ENCODE measurements at places on chromosomes 5 and 9.

DNA sequence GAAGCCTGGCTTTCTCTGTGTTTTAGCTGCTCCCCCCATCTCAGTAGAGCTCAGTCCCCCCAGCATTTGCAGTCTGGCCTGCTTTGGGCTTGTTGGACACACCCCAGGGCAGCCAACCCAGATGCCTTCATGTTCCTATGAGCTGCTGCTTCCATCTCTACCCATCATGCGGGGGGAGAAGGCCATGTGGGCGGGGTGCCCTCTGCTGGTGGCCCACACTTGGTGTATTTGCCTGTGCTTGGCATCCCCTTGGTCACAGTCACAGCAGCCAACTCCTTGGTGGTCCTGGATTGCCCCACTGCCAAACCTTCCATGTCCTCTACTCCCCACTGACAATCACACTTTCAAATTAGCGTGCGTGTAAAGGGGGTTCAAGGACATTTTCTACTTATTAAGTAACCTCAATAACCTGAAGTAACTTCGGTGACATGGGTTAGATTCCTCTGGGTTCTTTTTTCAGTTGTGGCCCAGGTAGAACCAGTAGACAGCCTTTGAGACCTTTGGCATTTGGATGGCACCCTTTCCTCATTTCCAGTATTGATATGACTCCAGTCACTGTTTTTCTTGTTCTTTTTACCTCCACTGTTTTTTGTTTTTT is 42.8 kb downstream of the SNX30 start:
- DNase-seq = no peak

DNA sequence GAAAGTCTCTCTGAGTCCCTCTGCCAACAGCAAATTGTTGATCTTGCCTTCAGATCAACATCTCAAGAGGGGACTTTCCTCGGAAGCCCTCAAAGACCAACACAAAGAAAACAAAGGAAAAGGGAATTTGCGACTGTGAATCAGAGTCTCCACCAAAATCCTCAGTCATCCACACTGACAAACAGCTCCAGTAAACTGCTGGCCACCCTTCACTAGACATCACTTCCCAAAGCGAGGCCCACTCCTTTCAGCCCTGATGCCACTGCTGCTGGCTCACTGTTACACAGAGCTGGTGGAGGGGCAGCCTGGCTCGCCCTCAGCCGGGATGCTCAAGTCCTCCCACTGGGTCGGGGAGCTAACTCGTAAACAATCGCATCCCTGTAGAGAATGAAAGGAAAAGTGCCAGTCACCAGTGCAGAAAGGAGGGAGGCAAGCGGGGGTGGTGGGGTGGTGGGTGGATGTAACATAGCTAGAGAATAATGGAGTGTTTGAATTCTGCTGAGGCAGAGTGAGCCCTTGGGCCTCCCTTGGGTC is 1.3 kb downstream of the FGF1 start:
- DNase-seq = peak; percentile 30

DNA sequence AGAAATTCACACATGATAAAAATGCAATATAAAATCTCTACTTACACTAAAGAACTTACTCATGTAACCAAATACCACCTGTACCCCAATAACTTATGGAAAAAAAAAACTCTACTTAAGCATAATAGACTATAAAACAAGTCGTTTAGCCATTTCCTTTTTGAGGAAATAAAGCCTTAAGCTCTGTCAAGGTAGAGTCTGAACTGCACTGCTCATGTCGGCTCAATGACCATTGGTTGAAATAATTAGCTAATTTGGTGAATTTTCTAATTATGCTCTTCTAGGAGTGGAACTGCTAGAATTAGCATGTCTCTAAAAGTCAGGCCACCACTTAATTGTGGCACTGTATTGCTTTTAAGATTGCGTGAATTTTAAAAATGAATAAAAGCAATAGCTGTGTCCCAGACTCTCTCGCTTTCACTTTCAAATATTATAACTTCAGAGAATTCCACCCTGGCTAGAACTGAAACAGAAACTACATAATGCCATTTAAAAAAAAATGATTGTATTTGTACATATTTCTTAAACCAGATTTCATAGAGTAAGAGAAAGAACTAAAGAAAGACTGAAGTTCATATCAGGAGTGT is 113.0 kb upstream of the PCA3 start:
- DNase-seq = no peak

GRCh38 chr9:135230817-135231520 is 143.5 kb downstream of the OLFM1 start:
- no peak for DNase-seq

GRCh38 chr9:120538339-120538738 is 41.6 kb downstream of the CDK5RAP2 start:
- DNase-seq = no peak

DNA sequence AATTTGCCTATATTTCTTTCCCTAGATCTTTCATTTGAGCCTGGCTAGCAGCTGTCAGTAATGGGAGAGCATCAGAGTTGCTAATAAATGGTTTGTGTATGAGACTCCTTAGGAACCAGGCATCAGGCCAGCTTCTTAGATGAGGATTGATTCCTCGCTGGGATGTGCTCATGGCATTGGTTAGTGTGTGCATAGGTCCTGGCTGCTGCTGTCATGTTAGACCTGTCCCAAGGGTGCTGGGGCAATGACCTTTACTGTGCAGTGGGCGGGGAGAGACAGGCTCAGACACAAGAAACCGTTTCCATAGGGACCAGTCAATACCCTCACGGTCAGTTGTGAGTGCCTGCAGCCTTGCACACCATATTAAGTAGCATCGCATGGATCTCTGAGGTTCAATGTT is 112.3 kb upstream of the NR3C1 start:
- DNase-seq = peak; percentile 87

GRCh38 chr5:139422307-139422893 is 16.9 kb downstream of the DNAJC18 start:
- DNase-seq = peak; percentile 87

GRCh38 chr5:68482199-68482598 is 266.6 kb downstream of the PIK3R1 start:
- peak; percentile 42 for DNase-seq

DNA sequence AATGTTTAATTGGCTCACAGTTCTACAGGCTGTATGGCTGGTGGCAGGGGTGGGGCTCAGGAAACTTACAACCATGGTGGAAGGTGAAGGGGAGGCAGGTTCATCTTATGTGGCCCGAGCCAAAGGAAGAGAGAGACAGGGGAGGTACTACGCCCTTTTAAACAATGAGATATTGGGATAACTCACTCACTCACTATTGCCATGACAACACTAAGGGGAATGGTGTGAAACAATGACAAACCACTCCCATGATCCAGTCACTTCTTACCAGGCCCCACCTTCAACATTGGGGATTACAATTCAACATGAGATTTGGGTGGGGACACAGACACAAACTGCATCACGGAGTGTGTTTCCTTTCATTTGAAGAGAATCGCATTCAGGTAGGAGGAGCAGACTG is 220.9 kb downstream of the GADD45G start:
- DNase-seq = no peak

GRCh38 chr5:141898448-141899049 is 20.3 kb upstream of the PCDH1 start:
- peak; percentile 52 for DNase-seq

DNA sequence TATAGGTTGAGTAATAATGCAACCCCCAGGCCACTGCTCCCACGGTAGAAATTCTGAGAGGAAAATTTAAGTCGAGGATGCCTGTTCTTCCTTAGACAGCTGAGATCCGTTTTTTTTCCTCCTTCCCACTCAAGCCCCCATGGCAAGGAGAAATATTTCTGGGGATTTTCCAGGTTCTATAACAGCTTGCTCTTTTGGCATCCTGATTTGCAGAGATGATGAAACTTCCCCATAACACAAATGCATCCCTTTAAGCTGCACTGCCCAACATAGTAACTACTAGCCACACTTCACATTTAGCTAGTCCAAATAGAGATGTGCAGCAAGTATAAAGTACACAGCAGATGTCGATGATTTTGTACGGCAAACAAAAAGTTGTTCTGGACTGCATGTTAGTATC is 32.5 kb upstream of the GNA14 start:
- no peak for DNase-seq

DNA sequence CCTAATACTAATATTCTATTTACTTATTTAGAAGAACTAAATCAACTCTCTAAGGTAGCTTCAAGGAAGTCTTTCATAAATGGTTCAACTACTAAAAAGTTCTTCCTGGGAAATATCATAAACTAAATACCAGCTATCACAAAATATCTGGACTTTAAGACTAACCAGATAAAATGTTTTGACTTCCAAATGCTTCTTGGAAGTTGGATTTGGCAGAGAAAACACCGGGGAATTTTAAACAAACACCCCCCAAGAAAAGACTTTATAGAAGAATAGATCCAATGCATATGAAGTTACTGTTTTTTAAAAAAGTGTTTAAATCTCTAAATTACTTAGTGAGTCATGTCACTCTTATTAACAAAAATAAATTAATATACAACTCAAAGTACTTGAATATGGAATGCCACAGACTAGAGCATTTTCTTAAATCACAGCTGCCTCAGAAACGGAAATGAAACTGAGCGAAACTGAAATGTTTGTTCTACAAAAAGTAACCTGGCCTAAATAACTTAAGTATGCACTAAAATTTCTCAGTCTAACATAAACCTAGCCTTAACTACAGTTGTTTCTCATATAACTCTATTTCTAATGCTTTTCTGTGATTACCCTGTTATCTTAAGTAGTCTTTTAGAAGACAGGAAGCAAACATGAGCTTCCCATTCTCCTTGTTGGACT is 6.8 kb downstream of the ABCA1 start:
- DNase-seq = peak; percentile 32

DNA sequence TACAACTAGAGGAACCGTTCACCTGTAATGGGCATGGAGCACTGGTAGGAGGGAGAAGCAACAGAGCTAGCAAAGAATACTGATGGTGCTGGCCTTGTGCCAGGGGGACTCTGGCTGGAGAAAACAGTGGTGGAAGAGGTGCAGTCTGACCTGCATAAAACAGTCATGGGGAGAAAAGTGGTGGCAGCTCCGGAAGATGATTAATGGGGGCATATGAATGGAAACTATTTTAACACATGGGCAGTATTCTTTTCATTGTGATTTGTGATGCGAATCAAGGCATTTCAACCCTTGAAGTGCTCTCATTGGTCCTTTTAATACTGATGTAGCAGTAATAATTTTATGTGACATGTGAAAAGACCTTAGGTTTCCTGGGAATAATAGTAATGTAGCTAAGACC is 219.6 kb downstream of the ADAMTS6 start:
- no peak for DNase-seq

DNA sequence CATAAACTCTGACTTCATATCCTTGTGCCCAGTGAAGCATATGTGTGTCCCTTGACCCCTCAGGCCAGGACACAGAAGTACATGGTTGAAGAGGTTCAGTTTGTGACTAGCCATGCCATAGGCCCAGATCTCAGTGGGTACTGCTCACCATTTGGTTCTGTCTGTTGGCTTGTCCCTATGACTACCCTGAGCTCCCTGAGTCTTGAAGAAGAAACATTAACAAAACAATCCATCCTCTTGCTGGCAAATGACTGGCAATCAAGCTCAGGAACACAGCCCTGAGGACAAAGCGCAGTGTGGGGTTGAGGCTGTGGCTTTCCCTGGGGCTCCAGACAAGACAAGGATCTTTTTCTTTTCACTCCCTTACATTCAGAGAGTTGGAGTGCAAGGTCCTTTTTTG is 46.3 kb downstream of the TNFAIP8 start:
- DNase-seq = no peak

- DNase-seq = no peak
Observed at GRCh38 chr5:77847129-77847460, 71.0 kb upstream of the TBCA start.

DNA sequence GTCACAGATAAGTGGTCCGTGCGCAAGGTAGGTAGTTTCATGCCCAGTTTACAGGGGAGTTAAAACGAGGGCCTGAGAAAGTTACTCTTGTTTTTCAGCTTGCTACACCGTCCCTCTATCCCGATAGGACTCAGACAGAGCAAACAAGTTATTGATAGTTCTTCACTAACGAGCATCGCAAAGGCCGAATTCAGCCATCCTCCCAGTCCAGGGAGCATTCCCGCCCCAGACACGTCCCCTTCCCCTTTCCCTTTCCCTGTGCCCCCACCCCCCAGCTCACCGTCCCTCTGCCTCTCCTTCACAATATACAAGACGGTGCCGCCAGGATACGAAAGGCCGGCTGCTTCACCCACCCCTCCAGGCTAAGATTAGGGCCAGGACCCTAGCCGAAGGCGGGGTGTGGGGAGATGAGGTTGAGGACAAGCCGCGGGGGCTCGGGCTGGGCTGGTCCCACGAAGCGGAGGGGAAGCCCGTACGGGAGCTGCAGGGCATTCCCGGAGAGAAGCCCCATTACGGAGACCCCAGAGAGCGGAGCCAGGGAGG is 599 bp downstream of the KIAA1191 start:
- DNase-seq = no peak

GRCh38 chr9:120776788-120777187 is 16.4 kb downstream of the FBXW2 start:
- no peak for DNase-seq

DNA sequence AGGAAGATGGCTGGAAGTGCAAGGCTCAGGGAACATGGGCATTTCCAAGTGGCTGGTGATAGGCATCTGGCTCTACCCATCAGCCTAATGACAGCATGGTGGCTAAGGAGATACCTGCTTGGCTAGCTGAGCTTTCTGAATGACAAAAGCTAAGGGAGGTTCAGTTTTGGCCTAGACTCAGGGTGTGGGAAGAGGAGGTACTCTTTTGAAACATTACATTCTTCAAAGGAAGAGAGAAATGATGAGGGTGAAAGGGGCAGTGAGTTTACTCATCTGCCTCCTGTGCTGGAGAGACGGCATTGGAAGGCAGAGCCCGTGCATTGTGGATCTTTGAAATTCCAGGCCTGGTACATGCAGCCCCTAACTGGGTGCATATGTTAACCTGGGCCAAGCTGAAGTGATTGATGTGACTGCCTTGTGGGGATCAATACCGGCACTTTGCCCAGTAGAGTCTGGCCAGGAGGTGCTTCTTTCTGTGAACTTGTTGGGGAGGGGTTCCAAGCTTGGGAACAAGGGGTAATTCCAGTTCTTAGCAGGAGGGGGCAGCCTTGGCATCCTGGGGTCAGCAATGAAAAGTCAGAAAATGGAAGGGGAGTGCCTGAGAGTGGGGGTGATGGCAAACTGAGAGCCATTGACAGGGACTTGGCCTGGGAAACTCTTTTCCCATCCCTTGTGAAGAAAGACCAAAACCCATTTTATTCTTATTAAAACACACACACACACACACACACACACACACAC is 108.6 kb downstream of the ACER2 start:
- no peak for DNase-seq

- no peak for DNase-seq
Observed at GRCh38 chr9:134041649-134041962, 16.3 kb downstream of the BRD3OS start.

DNA sequence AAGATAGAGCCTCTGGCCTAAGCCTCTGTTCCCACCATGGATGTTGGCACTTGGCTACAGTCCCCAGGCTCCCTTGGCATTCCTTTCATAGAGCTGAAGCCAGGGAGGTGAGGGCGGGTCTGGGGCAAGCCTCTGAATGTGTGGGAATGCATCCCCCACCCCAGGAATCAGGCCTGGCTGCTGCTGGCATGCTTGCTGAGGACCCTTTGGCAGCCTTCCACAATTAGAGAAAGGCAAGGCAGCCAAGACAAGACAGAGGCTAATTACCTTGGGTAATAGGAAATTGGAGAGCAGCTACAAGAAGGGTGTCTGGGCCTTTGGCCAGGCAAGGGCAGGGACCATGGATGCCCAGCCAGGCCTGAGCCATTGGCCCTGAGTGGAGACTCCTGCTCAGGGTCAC is 204.4 kb upstream of the TRIM32 start:
- peak; percentile 71 for DNase-seq

Measured in muscle of leg (tissue), 16 donors.